ENCODE measurements at places on chromosomes 12 and 14.

DNA sequence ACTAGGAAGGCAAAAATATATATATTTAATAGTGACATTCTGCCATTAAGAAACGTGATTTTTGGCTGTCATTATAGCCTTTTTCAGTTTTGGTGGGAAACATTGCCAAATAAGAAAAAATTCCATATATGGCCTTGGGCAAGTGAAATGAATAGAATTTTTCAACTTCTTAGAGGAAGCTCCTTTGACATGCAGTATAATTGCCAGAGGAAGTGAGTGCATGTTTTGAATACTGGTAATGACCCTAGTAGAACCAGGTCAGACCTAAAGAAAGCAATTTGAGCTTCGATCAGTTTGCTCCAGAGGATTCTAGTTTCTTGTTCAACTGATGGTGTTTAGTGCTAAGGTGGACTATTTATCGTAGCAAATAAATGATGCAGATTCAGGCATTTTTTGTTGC, 26.2 kb upstream of the TRIM9 start:
- no peak for DNase-seq

DNA sequence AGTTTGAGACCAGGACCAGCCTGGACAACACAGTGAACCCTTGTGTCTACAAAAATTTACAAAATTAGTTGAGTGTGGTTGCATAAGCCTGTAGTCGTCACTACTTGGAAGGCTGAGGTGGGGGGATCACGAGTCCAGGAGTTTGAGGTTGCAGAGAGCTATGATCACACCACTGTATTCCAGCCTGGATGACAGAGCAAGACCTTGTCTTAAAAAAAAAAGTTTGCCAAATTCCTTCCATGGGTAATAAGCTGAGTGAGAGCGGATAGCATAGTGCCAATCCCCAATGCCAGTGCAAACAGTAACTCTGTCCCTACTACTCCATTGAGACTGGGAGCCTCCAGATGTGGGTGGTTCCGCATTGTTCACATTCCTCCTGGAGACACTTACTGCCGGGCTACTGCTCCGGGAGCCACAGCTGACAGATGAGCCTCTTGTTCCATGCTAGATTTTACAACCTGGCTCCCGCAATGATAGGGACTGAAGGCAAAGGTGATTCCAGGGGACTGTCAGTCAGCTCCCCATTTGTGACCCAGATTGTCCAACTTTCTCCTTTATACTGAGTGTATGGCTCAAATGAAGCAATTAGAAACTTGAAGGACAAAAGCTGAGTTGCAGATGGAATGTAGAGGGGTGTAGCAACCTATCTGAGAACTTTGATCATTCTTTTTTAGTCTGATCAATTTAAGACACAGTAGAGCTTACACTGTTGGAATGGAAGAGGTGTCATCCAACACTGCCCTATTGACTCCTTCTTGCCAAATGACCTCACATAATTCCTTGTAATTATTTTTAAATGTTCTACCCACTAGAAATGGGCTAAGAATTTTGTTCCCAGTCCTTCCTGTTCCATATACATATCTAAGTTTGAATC, 13.4 kb upstream of the FRMD6 start:
- DNase-seq = peak; percentile 59

GRCh38 chr14:23356662-23357061, 4.0 kb upstream of the SLC22A17 start:
- no peak for DNase-seq

DNA sequence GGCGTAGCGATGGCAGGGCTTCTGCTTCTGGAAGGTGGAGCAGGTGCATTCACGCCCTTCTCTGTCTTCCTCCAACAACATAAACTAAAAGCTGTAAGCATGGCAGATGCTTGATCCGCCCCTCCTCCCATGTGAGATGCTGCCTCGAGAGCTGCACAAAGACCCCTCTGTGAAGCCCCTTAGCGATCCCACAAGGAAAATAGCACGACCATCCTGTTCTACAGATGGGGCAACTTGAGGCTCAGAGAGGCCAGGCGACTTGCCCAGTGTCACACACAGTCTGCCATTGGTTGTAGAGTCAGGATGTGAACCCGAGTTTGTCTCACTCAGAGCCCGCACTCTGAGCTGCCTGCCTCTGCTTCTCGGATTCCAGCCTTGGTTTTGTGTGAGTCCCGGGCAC, 144.4 kb downstream of the SCARB1 start:
- DNase-seq = no peak

DNA sequence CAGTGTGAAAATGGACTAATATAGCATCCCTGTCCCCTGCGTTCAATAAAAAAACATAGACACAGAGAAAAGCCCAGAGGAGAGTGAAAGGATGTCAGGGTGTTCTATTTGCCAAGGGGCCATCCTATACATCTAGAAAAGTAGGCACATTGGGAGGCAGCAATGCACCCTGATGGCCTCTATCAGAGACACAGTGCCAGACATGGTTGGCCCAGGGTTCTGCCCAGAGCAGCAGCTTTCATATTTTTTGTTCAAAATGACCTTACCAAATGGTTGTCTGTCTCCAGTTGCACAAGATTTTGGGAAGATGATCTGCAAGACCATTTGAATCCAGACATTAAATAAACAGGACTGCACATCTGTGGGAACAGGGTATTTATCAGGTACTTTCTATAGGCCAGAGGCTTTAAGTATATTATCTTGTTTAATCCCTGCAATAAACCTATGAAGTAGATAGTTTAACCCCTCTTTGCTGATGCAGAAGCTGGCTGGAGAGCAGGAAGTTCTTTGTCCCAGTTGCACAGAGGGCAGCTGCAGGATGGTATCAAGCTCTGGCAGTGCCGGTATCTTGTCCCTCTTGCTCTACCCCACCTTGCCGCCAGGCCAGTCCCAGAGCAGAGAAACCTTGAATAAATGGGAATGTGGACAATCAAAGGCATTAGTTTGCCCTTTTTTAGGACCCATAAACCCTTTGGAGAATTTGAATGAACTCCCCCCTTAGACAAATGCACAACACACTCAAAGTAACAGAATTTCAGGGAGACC, 171.8 kb upstream of the PWP1 start:
- DNase-seq = no peak

GRCh38 chr14:95003099-95003960, 154.0 kb downstream of the DICER1 start:
- no peak for DNase-seq
